ENCODE measurements at places on chromosomes 12 and 14. TPM values are rescaled to one million over a fixed set of nuclear protein-coding genes. Genes with fewer than 3 reads are reported as not detected.

HELB gene
- 32.0 TPM for total RNA-seq

GRCh38 chr12:52903855-52904508 lies 894 bp downstream of the KRT8 start:
- DNase-seq: peak; percentile 24

PTPRO gene
- 2.4 TPM for total RNA-seq

DNA sequence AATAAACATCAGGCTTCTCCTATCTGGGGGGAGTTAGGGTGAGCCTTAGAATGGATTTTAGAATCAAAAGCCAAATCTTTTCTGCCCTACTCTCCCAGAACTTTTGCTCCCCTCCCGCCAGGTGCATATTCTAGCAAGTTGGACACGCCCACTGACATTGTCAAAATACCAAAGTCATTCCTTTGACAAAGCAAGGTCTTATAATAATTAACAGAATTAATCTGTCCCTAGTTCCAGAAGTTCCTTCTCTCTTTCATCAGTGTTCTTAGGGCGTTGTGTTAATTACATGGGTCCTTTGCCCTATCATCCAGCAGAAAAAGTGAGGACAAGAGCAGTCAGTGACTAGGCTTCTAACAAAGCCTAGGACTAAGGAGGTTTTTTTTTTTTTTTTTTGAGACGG lies 2.4 kb downstream of the PRR13 start:
- DNase-seq: no peak

DNA sequence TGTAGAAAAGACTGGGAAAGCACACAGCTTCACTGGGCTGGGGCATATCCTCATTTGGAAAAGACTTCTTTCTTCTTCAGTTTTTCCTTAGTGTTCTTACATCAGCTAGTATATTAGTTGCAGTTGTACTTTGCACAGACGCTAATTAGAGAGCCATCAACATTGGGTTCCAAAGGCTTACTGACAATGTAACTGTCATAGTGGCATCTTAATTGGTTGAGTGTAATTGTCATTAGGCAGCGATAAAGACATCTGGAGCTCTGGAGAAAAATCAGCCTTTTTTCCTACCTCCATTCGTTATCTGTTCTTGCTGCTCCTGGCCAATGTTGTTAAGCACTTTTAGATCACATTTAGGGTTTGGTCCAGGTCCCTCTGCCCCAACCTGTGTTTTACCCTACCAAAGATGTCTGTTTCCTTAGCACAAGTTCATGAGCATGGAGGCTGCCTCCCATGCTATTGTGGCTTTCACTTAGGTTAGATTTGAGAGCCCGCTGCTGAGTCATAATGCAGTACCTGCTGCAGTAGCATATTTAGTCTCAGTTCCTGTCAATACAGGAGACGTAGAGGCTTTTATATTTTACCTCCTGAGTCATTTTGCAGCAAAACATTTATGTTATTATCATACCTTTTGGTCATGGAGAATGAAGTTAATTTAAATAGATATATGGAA lies 49.2 kb downstream of the FBXW8 start:
- no peak for DNase-seq

DNA sequence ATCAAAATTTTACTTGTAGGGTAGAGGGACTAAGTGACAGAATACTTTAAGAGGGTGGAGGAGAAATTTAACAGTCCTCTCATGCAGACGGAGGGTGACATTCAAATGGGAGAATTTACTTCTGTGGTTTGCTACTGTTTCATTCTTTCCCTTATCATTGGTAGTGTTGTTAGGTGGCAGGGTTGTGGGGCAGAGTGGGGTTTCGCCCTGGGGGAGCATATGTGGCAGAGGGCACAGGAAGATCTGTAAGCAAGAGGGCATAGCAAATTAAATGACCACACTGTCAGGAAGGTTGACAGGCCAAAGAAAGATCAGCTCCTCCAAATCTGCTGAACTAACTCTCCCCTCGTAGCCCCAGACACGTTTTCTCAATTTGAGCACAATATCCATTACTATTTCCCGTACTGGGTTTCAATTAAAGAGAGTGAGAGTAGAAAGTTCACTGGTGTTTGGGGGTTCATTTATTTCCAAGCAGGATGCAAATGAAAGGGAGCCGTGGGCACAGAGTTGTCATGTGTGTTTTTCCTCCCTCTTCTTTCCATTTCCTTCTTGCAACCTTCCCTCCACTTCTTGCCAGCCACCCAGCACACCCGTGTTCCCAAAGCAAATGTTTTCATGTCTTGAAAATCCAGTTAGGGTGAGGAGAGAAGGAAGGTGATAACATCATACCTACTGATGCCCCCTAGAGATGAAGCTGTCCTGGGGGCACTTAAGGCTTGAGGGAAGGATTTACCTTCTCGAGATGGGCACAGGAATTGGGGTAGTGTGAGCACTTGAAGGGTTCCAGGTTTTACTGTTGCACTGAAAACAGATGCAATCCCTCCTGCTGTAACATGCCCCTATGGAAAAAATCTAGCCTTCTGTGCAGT lies 6.5 kb upstream of the TBX3 start:
- DNase-seq: no peak

DNA sequence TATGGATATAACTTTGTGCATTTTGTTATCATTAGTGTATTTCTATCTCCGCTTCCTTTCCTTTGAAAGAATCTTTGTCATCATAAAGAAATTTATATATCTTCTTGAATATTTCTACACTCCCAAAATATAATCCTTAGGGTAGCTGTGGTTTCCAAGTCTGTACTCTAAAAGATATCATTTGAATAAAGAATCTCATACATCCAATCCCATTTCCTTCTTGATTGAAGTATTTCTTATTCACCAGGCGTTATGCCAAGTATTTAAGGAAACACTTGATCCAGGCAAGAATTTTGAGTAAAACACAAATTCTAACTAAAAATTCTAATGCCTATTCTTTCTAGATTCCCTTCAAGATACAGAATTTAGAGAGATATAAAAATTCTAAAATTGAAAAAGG lies 821.8 kb downstream of the GALC start:
- no peak for DNase-seq

- DNase-seq: no peak
Measured at GRCh38 chr14:75238756-75239455, 39.7 kb upstream of the FOS start.

- DNase-seq: no peak
Measured at GRCh38 chr12:121036810-121037326, 2.2 kb downstream of the OASL start.

SYCP3 gene
- total RNA-seq: 0.71 TPM

SERPINA5 gene
- total RNA-seq: not detected

GRCh38 chr14:74510223-74510931 lies 16.8 kb downstream of the ISCA2 start:
- no peak for DNase-seq

- DNase-seq: no peak
Measured at GRCh38 chr12:50069539-50069938, 12.1 kb downstream of the ASIC1 start.

ST8SIA1 gene
- total RNA-seq: 1.7 TPM

GRCh38 chr12:31514912-31515311 lies 76.0 kb downstream of the DENND5B start:
- DNase-seq: no peak

CMA1 gene
- total RNA-seq: not detected

DNA sequence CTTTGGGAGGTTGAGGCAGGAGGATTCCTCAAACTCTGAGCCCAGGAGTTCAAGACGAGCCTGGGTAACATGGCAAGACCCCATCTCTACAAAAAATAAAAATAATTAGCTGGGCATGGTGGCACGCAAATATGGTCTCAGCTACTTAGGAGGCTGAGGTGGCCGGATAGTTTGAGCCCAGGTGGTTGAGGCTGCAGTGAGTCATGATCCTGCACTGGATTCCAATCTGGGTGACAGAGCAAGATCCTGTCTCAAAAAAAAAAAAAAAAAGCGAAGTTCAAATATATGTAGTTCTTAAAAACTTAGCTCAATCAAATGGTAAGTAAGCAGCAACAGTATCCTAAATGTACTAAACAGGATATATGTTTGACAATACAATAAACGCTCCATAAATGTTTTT lies 85.5 kb upstream of the SSTR1 start:
- DNase-seq: no peak

GRCh38 chr12:24977711-24978110 lies 28.8 kb upstream of the BCAT1 start:
- no peak for DNase-seq

PARP2 gene
- total RNA-seq: 21.6 TPM

DNA sequence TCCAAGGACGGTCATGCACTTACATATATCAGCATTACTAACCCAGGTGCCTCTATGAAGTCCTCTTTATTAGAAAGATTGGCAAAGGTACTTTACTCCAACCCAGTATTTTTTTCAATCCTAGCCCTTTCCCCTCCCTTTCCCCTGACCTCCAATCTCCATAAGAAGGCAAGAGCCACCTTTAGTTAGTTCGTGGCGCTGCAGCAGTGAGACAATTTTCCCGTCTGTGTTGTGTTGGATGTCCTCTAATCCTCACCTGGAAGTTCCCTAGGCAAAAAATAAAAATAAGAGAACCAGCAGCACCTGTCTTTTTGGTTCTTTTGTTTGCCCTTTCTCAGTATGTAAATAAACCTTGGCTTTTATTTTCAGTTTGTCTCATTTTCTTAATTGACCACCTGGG lies 439.6 kb upstream of the LRFN5 start:
- DNase-seq: no peak

DNA sequence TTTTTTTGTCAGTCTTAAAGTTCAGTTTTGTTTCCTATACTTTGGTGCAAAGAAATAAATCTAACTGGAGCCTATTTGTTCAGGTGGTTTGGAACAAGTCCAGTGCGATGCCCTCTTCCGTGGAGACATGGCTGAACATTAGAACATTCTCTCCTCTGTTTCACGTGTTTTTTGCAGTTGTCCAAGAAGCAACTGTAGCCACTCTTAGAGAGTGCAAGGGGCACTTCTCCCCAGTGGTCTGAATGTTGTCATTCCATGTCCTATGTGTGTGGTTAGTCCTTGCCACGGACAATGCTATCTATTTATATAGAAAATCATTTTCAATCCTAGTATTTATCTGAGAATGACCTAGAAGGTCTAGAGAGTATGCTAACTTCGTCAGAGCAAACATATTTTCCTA lies 1232.5 kb upstream of the SEL1L start:
- no peak for DNase-seq

MTERF2 gene
- total RNA-seq: 13.1 TPM

DNA sequence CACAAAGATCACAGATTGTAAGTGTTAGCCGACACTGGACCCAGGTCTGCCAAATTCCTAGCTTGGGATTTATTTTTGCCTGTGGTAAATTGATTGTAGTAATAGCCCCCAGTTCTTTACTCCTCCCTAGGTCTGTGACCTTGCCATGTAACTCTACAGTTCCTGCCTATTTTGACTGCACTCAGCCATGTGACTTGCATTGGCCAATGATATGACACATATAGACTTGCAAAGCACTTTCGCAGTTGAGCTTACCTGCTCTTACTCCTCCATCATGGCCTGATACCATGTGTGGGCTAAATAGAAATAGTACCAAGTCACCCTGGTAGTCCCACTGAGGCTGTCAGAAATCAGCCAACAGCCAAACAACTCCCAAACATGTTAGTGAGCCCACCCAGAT lies 240.3 kb downstream of the DUSP6 start:
- DNase-seq: no peak

GRCh38 chr14:79204591-79204990 lies 1006.7 kb downstream of the DIO2 start:
- no peak for DNase-seq

GRCh38 chr12:89225808-89226411 lies 126.4 kb downstream of the DUSP6 start:
- DNase-seq: no peak

DNA sequence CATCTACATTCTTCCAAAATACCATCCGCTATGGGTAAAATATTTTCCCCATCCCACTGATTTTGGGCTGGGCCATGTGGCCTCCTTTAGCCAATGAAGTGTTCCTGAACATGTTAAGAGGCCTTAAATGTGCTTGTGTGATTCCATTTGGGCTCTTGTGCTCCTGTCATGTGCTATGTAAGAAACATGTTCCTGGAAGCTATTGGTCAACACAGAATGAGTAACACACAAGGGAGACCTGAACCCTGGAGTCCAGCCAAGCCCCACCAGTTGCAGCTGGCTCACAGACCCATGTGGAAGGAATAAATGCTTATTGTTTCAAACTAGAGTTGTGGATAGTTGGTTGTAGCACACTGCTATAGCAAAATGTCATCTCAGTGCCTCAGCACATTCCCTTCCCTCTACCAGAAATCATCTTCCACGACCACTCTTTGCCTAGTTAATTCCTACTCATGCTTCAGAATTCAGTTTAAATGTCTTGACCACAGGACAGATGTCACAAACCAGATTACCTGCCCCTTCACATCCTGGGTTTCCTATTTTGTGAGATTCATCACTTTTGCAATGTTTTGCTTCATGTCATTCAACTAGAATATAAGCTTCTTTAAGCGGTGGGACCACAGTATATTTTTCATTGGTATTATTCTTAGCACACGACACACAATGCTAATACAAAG lies 217.3 kb upstream of the EEA1 start:
- no peak for DNase-seq
